CD4-positive, alpha-beta T cell treated with Interleukin-15 for 4 hours (primary cell): ENCODE measurements at places on chromosomes 1 and 21.

DNA sequence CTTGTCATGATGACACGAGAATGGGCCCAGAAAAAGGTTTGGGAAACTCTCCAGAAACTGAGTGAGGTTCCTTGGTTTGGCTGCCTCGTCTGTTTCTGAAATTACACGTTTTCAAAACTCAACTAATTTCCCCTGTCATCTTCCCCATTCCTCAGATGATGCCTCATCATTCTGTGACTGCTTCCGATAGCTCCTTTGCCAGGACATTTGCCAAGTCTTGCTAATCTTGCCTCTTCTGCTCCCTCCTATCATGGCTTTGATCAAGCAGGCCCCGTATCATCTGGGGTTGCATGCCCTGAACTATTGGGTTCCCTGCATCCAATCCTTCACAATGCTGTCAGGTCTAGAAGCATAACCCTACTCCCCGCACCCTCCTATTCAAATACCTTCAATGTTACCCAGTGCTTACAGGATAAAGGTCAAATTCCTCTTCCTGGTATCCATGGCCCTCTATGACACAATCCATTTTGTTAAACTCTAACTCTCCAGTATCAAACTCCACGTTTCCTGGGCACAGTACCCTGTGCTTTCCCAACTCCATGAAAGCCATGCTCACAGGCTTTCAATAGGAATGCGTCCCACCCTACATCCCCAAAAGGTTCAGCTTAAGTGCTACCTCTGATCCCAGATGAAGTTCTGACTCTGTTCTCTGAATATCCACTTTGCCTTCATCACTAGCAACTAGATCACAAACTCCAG is 22.2 kb upstream of the TMEM200B start:
- DNase-seq, result no peak

DNA sequence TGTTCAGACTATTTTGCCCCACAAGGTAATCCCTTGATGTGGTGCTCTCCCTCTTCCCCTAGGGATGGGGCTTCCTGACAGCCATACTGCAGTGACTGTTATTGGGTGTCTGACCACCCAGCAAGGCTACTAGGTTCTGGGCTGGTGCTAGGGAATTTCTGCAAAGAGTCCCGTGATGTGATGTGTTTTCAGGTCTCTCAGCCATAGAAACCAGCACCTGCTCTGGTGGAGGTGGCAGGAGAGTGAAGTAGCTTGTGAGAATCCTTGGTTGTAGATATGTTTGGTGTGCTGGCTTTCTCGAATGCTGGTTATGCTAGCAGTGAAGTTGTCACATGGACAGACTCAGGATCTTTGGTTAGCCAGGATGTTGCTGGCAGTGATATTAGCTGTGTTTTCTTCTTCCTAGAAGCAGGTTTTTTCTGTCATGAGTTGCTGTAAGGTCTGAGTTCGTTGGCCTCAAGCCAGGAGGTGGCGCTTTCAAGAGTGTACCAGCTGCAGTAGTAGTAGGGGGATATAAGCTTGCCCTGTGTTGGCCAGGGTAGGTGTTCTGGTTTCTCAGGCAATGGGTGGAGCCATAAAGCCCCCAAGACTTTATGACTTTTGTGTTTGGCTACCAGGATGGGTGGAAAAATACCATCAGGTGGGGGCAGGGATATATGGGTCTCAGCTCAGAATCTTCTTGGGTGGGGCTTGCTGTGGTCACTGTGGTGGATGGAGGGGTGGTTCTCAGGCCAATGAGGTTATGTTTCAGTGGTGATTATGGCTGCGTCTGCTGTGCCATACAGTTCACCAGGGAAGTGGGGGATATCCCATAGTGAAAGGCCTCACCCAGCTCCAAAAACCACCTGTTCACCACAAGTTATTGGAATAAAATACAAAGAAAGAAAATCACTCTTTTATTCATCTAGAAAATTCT is 1112.3 kb downstream of the KCNT2 start:
- no peak for DNase-seq

DNA sequence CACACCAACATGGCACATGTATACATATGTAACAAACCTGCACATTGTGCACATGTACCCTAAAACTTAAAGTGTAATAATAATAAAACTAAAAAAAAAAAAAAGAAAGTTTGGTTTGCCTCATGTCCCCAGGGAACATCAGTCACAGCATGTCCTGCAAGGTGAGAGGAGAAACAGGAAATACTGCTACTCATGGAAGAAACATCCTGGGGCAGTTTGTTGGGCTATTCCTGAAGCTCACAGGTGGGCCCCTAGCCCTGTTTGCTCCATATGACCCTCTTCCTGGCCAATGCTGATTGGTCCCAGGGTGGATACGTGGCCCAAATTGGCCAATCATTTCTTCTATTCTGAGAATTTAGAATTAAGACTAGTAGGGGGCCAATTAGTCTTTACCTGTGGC is 103.4 kb upstream of the ADAR start:
- no peak for DNase-seq

- no peak for DNase-seq
Observed at GRCh38 chr1:169087876-169088275, 18.6 kb upstream of the ATP1B1 start.

DNA sequence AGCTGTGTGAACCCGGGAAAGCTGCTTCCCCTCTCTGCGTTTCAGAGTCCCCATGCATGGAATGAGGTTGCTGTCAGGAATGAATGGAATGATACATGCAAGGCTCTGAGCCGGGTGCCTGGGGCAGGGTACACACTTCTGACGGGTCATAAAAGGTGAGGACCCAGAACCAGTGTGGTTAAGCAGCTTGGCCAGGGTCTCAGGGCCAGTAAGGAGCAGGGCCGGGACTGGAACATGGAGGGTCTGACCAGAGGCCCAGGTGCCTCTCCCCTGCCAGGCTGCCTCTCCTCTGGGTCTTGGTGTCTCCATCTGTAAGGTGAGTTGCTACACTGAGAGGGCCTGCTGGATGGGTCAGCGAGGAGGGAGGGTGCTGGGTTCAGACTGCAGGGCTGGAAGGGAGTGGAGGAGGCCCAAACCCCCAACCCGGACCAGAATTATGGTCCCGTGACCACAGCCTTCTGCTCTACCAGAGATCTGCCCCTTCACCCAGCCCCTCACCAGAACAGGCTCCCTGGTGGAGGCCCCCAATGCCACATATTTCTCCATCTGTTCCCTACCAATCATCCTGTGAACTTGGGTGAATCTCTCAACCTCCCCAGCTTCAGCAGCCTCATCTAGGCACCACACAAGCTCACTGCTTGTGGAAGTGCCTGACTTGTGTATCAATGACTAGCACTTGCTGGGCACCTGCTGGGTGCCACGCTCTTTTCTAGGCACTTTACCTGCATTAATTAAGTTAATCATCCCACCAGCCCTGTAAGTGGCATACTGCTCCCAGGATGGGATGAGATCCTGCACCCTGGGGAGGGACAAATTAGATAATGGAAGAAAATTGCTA is 16.2 kb upstream of the LRP8 start:
- no peak for DNase-seq

DNA sequence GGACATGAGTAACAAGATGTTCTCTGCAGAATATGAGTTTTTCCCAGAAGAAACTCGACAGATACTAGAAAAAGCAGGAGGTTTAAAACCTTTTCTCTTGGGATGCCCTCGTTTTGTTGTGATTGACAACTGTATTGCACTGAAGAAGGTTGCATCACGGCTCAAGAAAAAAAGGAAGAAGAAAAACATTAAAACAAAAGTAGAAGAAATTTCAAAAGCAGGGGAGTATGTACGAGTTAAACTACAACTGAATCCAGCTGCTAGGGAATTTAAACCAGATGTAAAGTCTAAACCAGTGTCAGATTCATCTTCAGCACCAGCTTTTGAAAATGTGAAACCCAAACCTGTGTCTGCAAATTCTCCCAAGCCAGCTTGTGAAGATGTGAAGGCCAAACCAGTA is 92.5 kb downstream of the TTC3 start:
- DNase-seq, result no peak

DNA sequence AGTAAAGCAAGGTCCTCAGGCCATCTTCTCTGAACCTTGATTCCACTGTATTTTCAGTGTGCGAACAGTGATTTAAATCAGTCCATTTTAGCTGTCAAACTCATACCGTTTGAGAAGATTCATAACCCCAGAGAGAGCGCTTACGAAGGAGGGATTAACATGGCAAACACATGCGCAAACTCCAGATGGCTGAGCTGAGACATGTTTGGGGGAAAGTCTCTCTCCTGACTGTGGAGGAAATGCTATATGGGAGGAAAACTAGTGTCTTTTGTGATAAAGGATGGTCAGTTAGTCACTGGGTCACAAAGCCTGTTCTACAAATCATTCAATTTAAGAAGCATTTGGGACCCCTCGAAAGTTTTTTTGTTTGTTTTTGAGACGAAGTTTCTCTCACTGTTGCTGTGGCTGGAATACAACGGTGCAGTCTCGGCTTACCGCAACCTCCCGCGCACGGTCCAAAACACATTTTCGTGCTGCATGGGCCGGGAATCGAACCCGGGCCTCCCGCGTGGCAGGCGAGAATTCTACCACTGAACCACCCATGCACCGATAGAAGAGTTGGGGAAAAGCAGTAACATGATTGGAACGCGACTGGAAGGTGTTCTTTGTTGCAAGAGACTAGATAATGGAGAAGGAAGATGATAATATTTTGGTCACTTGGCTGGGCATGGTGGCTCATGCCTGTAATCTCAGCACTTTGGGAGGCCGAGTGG is 58.4 kb upstream of the CXADR start:
- DNase-seq, result no peak

DNA sequence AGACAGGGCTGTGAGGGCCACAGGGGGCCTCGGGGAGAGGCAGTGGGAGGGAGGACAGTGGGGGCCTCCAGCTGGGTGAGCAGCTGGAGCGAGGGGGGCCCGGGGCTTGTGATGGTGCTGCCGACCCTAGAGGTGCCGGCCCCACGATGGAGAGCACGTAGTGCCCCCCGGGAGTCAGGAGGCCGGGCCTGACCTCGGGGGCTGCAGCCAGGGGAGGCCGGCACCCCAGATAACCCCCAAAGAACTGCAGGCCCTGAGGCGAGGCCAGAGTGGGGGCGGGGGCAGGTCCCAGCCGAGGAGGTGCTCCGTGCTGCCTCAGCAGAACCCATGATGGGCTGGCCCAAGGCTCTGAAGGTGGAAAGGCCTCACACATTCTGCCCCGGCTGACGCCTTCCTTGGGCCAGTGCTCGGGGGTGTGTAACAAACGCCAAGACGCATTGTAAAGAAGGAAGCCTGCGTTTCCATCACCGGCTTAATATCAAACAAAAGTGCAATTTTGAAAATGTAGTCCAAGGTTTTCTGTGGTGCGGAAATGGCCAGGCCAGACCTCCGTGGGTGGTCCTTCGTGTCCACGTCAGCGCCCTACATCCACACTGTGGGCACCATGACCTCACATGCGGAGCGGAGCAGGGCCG is 55.2 kb downstream of the COL6A1 start:
- no peak for DNase-seq

DNA sequence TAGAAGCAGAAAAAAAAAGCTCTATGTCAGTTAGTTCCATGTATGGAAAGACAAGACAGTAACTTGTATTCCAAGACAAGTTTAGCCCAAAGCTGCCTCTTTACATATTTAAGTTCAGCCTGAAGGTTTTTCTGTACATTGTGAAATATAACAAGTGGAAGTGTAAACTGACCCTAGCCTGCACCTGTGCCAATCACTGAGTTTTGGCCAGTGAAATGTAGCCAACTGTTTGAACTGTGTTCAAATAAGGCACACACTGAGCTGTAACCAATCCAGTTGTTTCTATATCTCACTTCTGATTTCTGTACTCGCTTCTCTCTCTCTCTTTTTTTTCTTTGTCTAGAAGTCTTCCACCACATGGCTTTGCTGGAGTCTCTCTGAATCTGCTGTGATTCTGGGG is 1227.1 kb downstream of the NCAM2 start:
- DNase-seq, result no peak

GRCh38 chr21:45803618-45804340 is 160.3 kb downstream of the PCBP3 start:
- no peak for DNase-seq

DNA sequence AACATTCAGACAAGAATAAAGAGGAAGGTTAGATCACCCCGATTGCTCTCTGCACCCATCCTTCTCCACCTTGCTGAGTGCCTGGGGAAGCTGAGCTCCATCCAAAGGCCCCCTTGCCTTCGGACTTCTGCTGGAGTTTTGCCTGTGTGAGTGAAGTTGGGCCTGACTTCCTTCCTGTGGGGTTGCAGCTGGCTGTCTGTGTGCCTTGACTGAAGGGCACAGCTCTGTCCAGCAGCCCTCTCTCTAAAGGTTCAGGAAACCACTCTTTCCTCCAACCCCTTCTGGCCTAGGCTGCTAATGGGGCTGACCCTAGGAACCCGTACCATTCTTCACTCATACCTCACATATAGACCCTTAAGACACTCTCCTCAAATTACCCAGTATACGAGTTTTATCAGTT is 173.4 kb upstream of the HMCN1 start:
- no peak for DNase-seq

DNA sequence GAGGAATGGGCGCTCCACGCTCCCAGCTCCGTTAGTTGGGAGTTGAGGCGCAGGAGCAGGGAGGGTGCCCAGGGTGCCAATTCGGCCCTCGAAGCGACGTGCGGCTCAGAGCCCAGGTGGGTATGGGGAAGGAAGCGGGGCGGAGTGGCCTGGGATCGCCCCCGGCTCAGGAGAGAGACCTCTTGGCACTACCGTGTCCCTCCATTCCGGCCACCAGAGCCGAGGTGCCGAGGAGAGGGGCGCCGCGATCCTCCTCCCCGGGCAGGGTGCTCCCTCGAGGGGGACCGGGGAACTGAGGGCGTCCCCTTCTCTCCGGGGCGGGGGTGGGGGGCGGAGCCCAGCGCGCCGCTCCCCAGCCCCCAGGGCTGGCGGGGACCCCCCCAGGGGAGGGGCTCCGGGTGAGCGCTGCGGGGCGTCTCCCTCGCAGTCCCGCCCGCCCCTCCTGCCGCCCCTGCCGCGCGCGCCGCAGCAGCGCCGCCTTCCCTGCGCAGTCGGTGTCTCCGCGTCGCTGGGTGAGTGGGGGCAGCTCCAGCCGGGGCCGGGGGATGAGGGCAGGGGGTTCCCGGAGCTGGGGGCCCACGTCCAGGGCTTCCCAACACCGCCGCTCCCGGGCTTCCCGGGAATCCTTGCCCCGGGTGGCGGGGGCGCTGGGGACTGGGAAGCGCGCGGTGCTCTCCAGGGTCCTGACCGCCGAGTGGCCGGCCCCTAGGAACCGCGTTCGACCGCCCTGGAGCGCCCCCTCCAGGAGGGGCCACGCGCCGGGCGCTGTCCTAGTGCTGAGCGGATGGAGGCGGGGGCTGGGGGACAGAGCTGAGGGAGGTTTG is at the start of gene HPCA:
HPCA (plus strand) TSS at position 488 of the 824 bp plus-strand sequence. CDS start 2,408 bp downstream, outside the sequence.
- DNase-seq, result no peak

- no peak for DNase-seq
Observed at GRCh38 chr1:34844252-34844634, 15.3 kb downstream of the SMIM12 start.

GRCh38 chr1:64492424-64492823 is 22.5 kb downstream of the CACHD1 start:
- DNase-seq, result no peak
